ENCODE measurements at places on chromosomes 11 and 22.

GRCh38 chr11:127242676-127243075 lies 242.1 kb upstream of the KIRREL3 start:
- DNase-seq = no peak

DNA sequence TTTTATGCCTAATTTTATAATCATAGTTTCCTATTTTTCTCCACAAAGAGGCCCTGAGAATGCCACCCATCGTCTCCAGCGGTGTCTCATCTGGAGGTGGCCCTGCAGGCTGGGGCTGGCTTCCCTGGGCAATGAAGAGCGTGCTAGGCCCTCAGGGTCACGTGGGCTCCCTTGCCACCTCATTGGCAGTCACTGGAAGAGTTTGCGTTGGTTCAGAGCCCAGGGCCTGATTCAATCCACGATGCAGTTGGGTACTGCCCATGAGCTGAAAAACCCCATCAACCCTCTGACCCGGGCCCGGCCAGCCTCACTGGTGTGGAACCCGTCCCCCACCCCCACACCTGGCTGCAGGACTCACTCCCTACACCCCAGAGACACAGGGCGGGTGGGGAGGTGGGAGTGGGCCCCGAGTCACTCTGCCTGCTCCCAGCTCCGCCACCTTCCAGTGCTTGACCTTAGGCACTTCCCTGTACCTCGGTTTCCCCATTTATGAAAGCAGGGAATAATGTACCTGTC lies 43.4 kb upstream of the A4GALT start:
- DNase-seq = no peak

GRCh38 chr11:35152575-35152974 lies 13.6 kb downstream of the CD44 start:
- no peak for DNase-seq

DNA sequence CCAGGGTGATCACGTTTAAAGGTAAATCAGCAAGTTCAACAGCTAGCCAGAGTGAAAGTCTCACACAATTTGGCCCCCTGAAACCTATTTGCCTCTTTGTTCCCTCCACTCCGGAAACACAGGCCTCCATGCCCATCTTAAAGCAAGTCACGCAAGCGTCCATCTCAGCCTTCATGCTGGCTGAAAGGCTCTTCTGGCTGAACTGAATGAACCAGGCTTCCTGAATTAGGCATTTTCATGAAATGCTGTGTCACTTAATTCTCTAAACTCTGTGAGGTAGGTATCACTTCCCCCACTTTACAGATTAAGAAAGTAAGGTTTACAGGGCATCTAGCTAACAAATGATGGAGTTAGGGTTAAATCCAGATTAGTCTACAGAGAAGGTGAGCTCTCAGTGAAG lies 1.4 kb downstream of the SLC25A17 start:
- DNase-seq = no peak

GRCh38 chr11:17548444-17548843 lies 1.4 kb downstream of the OTOG start:
- no peak for DNase-seq

GRCh38 chr11:32905028-32905667 lies 12.5 kb downstream of the QSER1 start:
- DNase-seq = no peak

GRCh38 chr22:37329238-37330140 lies 47.2 kb downstream of the CYTH4 start:
- DNase-seq = no peak

DNA sequence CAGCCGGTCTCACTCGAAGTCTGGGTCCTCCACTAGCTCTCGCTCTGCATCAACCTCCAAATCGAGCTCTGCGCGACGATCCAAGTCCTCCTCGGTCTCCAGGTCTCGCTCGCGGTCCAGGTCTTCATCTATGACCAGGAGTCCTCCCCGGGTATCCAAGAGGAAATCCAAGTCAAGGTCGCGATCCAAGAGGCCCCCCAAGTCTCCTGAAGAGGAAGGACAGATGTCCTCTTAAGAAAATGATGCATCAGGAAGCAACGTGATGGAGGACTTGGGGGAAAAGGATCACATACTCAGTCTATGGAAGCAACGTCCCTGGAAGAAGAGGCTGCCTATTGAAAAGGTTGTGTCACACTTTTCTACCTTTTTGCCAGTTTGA lies 1.1 kb downstream of the SRSF8 start:
- DNase-seq = no peak

DNA sequence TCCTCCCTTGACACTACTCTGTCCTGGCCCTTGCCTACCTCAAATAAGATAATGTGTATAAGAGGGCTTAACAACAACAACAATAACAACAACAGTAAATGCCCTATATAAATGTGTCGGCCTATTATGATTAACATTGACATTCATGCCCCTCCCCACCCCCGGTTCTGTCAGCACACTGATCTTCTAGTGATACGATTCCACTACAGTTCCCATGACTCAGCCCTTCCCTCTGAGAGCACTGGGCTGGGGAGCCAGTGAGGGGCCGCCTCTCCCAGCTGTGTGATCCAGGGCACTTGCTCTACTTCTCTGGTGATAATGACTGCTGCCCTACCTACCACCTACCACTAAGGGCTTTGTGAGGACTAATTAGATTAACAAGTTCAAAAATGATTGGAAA lies 92.2 kb upstream of the PHOX2A start:
- no peak for DNase-seq

GRCh38 chr22:31838917-31839316 lies 85.1 kb downstream of the DEPDC5 start:
- DNase-seq = no peak

DNA sequence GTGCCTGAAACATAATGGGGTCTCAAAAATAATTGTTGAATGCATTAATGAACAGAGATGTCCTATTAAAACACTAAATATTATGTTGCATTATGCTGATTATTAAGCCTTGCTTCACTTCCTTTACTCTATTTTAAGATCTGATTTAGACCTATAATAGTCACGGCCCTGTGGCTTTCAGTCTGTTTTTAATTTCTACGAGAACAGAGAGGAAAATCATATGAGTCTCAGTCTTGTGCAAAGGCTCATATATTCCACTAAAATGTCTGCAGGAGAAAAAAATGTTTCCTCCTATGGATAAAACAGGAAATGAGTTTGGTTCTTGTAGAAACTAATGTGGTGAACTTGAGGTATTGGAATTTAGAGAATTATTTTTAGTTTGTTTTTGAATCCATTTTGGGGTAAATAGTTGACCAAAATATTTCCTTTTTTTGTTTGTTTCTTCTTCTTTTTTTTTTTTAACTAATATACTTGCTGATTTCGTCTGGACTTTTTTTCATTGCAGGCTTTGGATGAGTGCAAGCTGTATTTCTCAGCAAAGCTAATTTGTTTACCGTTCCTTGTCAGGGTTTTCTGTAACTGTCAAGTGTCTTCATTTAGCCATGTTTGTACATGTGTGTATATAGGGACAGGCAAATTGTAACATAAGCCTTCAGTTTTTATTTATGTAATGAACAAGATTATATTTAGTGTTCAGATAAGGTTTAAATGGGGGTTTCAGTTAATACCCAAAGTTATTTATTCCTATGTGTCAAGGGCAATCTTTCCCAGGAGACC lies 139.1 kb upstream of the DDI1 start:
- no peak for DNase-seq

DNA sequence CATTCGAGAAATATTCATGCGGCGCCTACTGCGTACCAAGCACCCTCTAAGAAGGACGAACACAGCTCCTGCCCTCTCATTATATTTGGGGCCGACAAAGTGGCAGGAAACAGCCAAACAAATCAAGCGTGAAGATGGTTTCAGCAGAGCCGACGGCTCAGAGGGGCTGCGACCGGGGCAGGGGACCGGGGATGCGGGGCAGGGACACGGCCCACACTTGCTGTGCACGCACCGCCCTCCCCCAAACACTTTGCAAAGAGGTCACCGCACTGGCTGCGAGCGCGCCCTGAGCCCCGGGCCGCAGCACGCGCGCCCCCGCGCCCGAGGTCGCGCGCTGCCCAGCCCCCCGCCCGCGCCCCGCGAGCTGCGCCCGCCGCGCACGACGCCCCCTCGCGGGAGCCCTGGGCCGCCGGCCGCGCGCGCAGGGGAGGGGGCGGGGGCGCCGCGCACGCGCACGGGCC lies 255 bp upstream of the SYNGR1 start:
- DNase-seq = no peak

DNA sequence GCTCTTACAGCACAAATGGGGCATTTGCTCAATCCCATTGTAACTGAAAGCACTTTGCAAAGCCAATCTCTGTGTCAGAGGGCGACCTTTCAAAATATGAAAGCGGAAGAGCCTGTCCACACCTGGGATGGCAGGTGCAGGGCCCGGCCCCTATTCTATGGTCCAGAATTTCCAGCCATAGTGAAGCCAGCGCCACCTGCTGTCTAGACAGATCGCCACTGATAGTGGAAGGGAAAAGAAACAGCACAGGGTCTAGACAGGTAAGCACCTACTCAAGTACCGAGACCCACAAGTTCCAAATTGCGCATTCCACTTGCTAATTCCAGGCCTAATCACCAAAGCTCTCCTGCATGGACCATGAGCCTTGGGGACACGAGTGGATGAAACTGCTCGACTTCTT lies 141.4 kb downstream of the NTM start:
- no peak for DNase-seq

DNA sequence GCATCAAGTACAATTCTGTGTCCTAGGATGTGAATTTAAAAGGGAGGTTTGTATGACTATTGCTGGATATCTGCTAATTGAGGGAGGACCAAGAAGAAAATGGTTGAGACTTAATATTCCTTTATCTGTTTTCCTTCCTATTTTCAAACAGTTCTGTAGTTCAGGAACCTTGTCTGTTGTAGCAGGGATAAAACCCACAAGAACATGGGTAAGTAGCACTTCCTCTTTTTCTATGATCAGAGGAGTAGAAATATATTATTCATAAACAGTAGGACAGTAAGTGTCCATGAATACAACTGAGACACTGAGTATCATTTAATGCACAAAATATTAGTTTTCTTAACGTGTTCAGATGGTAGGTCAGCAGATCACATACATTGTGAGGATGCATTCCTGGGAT lies 7.6 kb downstream of the MS4A3 start:
- no peak for DNase-seq

- DNase-seq = no peak
Observed at GRCh38 chr11:70895366-70895670, 357.1 kb downstream of the SHANK2 start.

DNA sequence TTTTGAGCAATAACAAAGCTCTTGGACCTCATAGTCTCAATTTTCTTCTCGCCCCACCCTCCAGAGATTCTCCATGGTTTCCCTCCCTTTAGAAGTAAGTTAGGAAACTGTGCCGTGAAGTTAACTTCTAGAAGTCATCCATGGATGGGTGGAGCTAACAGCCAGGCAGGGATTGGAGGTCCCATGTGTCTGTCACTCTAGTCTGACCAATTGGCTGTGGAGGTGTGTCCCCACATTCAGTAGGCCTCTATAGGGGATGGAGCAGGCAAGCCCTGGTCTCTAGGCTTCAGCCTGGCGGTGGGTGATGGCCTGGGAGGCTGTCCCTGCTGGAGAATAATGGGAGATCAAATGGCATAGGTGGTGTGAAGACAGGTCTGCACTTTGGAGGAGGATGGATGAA lies 50.7 kb downstream of the TP53I11 start:
- no peak for DNase-seq

- no peak for DNase-seq
Observed at GRCh38 chr11:5239046-5239445, 4.8 kb upstream of the HBD start.

GRCh38 chr11:119897576-119897975 lies 168.6 kb upstream of the NECTIN1 start:
- DNase-seq = no peak

DNA sequence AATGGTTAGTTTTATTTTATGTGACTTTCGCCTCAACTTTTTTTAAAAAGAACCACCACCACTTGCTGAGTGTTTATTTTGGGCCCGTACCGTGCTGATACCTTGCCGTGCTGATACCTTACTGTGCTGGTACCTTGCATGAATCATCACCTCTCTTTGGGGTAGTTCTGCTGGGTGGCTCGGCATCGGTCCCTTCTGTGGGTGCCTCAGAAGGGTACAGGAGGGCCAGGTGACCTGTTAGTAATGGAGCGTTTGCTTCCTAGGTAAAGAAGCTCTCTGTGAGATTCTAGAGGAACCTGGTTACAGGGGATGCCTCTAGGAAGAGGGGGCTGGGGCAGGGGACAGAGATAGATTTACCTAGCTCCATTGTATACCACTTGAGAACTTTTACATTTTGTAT lies 17.1 kb downstream of the TOM1 start:
- no peak for DNase-seq

DNA sequence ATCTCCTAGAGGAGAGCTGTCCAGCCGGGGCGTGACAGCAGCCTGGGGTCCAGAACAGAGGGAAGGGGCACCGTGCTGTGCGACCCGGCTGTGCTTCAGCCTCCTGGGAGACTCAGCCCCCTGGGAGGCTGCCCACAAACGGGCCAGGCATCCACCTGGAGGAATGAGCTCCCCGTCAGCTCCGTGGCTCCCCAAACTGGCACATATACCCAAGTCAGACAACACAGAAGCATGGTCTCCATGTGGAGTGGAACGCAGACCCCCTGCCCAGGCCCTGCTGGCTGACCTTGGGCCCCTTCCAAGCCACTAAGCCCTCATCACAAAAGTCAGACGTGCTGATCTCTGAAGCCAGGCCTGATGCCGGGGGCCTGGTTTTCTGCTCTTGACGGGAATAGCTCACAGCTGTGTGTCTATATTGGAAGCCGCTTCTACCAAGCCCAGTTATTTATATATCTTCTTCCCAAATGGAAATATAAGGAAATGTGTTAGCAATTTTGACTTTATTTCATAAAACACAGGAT lies 91.7 kb downstream of the BRD1 start:
- DNase-seq = no peak

DNA sequence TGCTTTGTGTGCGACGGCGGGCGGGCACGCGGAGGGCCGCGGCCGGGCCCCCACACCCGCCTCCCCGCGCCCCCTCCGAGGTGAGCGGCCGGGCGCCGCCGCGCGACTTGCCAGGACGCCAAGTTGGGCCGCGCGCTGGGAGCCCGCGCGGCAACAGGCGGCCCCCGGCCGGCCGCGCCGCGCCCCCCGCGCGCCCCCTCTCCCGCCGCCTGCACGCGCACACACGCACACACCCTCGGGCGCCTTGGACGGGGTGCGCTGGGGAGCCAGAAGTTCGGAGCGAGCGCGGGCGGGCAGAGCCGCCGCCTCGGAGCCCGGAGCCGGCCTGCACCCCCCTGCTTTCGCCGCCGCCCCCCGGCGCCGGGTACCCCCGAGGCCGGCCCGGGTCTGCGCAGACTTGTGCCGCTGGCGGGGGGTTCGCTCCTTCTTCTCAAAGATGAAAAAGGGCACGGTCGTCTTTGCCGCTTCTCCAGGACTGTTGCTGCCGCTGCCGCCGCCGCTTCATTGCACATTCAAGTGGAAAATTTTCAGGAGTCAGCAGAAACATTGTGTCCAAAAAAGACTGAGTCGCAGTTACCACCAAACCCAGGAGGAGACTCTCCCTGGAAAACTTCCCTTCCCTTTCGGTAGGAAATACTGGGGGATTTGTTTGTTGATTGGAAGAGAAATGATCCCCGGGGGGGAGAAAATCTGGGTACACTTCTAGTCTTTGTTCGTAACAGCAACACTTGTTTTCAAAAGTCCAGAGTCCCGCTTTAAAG lies 895 bp downstream of the TEAD1 start:
- DNase-seq = no peak

DNA sequence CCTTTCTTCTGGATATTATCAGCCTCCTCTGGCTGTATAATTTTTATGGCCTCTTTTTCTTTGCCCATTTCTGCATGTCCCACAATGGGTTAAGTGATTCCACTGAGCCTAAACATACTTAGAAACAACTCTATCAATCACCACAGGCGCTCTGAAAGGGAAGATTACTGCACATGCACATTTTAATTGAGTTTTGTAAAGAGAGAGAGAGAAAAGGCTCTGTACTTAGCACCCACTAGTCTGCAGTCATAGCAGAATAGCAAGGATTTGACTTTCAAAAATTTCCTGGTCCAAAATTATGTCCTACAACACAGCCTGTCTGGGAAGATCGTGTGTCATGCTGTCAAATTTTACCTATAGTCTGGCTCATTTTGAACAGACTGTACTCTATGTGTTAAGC lies 758.5 kb downstream of the OPCML start:
- DNase-seq = no peak

All from NCI-H1417 treated with DMSO at 0.1 percent for 48 hours (cell line).